ENCODE measurements at places on chromosomes 12 and 14. TPM values are rescaled to one million over a fixed set of nuclear protein-coding genes. Genes with fewer than 3 reads are reported as not detected.

GRCh38 chr14:81450100-81450531, 50.0 kb upstream of the STON2 start:
- DNase-seq, result peak; percentile 68

- no peak for DNase-seq
Observed at GRCh38 chr14:57869617-57870016, 3.7 kb upstream of the SLC35F4 start.

GRCh38 chr12:65415826-65416225, 137.3 kb downstream of the MSRB3 start:
- DNase-seq, result no peak

DNA sequence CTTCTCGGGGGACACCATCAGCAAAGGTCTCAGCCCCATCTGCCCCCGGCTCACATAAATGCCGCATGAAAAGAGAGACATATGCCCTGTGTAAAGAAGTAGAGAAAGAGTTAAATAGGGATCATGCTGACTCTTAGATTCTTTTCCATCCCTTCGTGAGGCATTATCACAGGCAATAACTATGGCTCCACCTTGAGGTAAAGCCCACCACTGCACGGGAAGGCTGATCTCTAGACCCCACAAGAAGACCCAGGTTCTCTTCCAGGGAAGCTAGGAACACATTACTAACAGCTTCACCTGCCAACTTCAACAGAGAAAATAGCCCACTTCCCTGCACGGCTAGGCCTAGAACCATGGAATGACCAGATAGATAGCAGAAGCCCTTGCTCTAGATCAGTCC, 14.1 kb upstream of the NOP2 start:
- DNase-seq, result no peak

The VASH1 gene
- total RNA-seq, result 28.4 TPM

The LPAR5 gene
- total RNA-seq, result 0.21 TPM

Measured in ascending aorta (tissue), 2 donors.